ENCODE measurements at places on chromosomes 5 and 9.

GRCh38 chr5:37005946-37006540, 129.5 kb downstream of the NIPBL start:
- peak; percentile 21 for DNase-seq

DNA sequence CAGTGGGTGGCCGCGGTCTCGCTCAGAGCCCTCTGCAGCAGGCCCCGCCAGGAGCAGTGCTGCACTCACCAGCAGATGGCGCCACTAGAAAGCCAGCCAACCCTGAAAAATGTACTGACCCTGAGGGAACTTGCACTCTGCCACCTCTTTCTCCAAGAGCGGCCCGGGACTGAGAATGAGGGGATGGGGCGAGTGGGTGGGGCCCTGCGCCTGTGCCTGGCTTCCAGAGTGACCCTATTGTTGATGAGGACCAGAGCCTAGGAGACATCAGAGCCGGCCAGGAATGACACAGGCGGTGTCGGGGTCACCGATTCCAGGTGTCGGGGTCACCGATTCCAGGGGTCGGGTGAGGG, 2.9 kb upstream of the IL17B start:
- DNase-seq = peak; percentile 88

GRCh38 chr5:149012350-149012749, 50.5 kb downstream of the SH3TC2 start:
- no peak for DNase-seq

GRCh38 chr5:40796487-40796889, 1.7 kb downstream of the PRKAA1 start:
- DNase-seq = peak; percentile 38

GRCh38 chr9:135211524-135211890, 124.0 kb downstream of the OLFM1 start:
- no peak for DNase-seq

DNA sequence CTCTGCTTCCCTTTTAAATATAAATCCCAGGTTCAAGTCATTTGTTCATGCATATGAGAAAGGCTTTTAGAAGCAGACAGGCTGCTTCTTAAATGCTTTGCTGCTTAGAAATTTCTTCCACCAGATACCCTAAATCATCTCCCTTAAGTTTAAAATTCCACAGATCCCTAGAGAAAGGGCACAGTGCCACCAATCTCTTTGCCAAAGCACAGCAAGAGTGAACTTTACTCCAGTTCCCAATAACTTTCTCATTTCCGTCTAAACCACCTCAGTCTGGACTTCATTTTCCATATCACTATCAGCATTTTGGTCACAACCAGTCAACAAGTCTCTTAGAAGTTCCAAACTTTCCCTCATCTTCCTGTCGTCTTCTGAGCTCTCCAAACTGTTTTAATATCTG, 679.8 kb upstream of the FTMT start:
- DNase-seq = no peak

DNA sequence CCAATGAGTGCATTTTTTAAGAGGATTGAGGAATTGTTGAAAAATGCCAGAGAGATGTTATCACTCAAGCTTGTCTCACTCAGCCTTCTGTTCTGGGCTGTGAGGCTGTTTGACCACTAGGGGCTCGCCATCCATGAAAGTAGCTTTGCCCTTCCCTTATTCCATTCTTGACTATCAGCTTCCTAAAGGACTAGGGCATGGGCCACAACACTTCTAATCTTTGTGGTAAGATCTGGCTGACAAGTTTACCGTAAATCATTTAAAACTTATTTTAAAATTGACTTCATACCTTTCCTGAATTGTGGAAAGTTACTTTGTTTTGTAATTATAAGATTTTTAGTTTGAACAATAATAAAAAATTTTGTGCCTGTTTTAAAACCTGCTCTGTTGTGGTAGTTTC, 49.5 kb downstream of the TJP2 start:
- DNase-seq = peak; percentile 65

DNA sequence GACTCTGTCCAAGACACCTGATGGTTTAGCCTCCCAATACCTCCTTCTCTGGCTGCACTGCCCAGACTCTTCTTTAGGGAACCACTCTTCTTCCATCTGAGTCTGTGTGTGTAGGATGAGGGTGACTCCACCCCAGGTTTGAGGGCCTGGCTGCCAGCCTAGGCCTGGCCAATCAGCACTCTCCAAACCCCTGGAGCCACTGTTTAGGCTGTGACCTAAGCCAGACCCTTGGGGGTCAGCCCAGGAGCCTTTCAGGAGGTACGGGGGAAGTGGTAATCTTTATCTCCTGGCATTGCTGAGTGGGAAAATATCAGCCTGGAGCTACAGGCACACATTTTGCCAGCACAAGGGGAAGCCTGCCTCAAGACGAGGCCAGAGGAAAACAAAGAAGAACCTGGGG, 6.2 kb upstream of the ERGIC1 start:
- no peak for DNase-seq

Measured in AG08395 (cell line).